ENCODE measurements at places on chromosomes 7 and 10.
A peak's percentile ranks its signal among the peaks of the same experiment; 100 is the strongest.

GRCh38 chr10:35635576-35635975 is 6.5 kb downstream of the FZD8 start:
- peak; percentile 71 for DNase-seq

GRCh38 chr10:111295788-111296187 is 219.0 kb downstream of the ADRA2A start:
- no peak for DNase-seq

DNA sequence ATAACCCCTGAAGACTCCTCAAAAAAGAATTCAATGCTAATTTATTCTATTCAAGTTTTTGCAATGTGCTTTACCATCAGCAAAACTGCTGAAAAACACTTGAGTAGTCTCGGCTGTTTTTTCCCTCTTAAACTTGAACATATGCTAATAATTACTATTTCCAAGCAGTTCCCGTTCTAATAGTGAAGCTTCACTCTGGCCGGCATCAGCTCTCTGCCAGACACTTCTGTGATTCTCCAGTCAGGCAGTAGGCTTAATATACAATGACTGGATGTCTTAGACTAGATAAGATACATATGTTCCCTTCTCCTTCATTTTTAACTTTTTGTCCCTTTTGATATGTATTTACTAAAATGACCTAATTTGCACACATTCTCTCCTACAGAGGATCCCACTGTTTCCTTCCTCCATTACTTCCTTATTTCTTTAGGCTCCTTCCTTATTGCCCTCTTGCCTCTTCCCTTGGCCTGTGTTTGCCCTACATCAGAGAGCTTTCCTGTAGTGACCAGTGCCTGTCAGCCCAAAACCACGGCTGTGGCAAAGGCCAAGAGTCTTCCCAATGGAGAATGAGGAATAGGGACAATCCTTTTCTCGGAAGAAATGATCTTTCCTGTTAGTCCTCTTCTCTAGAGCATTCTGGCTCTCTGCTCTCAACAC is 23.5 kb downstream of the HEPACAM2 start:
- no peak for DNase-seq

DNA sequence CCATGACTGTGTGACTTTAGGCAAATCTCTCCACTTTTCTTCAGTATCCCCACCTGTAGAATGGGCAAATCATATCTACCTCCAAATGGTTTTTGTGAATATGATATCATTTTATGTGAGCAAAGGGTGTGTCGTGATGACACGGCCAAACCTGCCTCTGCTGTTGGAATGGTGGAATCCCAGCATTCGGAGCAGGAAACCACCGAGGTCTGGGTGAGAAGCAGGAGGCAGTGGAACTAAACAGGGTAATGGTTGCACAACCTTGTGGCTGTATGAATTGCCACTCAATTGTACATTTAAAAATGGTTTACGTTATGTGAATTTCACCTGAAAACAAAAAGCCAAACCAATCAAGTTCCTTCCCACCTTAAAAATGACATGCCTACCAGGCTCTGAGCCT is 131.4 kb upstream of the ZMIZ1 start:
- DNase-seq: no peak

- DNase-seq: no peak
Observed at GRCh38 chr10:43976292-43976691, 327.6 kb upstream of the ZNF32 start.

DNA sequence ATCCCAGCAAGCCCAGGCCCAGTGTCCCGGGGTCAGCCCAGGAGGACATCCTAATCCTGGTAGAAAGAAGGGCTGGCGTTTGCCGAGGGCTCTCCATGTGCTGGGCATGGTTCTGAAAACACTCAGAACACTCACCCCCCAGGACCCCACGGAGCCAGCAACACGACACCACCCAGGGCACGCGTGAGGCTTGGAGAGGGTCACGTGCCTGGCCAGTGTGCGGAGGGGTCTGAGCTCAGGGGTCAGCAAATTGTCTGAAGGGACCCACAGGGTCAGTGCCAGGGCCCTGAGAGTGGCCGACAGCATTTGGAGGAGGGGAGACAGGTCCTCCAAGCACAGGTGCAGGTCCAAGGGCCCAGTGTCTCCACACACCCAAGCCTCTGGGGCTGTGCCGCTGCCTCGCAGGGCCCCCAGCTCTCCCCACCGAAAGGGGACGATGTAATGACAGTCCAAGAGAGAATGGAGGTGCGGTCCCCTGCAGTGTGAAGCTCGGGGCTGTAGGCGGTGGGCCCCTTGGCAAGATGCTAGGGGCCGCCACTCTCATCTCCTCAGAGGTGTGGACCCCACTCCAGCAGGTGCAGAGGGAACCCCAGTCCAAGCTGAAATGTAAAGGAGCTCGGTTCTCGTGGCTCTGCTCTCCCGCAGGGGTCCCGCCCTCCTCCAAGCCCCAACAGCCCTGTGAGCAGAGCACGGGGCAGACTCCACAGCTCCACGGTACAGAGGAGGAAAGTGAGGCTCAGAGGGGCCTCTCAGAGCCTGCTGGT is 7.8 kb downstream of the FOXL3 start:
- no peak for DNase-seq

DNA sequence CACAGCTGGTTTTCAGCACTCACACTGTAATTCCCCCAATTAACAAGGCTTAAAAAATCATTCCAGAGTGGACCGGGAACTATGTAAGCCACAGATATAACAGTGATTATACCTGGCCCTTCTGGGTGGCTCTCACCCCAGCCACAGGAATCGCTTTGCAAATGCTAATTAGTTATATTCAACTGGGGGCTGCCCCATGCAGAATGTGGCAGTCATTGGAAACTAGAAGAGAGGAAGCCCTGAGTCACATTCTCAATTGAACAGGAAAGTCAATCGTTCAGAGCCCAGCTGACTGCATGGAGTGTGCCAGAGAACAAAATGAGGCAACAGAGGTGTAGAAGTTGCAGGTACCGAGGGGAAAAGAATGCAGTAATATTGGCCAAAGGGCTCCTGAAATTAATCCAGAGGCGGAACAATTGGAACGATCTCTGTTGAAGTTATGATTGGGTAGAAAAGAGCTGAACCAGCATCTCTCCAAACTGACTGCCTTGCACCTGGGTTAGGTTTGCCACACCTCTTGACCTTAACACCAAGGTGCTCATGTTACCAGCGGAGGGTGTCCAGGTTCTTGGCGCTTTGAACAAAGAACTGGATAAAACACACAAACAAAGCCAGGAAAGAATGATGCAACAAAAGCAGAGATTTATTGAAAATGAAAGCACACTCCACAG is 909.7 kb upstream of the AUTS2 start:
- no peak for DNase-seq

GRCh38 chr10:117743509-117743908 is 201.0 kb downstream of the EMX2 start:
- DNase-seq: no peak

DNA sequence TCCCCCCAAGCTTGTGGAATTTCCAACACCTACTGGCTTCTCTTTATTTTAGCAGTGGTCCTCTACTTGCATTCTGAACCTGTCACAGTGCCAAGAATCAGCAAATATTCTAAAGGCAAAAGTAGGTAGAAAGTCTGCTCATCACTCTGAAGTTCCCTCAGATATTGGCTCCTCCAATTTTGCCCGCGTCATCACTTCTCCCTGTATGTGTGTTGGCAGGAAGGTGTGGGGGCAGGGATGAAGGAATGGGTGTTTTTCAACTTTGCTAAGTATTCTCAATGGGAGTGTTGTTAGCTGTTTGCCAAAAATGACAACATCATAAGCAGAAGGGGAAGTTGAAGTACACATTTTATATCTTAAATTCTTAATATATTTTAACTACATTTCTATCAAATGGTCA is 226.2 kb downstream of the POLR1F start:
- no peak for DNase-seq

DNA sequence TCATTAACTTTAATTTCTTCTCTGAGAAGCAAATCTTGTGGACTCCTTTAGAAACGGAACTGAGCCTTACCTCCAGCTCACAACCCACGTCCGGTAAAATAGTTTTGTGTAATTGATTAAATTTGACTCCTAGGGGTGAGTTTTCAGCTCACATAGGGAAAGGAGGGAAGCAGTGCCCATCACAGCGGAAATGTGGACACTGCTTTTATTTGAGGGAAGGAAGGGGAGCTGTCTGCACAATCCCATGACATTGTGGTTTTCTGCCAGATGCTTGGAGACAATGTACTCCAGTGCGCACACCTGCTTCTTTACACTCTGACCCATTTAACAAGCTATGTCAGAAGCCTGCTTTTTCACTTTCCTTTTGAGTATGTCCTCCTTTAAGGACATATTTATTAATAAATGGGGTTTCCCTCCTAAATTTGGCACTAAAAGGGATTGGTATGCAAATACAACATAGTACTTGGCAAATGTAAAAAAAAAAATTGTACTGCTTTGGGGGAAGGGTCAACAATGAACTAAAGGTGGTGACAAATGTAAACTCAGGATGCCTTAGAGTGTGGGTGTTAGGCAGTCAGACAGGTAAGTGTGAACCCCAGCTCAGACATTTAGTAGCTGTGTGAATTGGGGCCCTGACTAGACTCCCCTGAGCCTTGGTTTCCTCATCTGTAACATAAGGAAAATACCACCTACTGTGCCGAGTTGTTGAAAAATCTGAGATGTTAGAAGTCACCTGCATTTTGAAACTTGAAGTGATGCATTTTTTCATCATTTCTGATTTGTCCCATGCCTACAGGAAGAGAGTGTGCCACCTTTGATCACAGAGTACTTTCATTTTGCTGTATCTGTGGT is 90.2 kb upstream of the KLF6 start:
- no peak for DNase-seq

- no peak for DNase-seq
Observed at GRCh38 chr7:17593819-17594419, 295.5 kb downstream of the AHR start.

GRCh38 chr7:77419102-77419501 is 3.0 kb upstream of the GSAP start:
- no peak for DNase-seq

- DNase-seq: no peak
Observed at GRCh38 chr7:92720604-92721350, 115.6 kb downstream of the CDK6 start.

GRCh38 chr7:7180725-7181449 is 1.5 kb upstream of the C1GALT1 start:
- DNase-seq: no peak

DNA sequence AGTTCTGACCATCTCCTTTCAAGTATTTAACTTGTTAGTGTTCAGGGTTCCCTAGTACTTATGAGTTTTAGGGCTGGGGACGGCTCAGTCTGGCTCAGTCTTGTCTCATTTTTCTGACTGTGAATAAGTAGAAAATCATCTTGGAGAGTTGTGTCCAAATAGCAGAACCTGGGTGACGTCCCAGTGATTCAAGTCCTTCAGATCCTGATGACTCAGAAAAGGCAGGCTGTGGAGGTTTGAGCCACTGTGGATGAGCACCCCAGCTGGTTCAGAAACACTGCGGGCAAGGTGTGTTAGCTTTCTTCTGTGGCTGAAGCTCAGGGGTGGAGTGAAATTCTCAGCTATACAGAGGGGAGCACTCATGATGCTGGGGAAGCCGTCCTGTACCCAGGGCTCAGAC is 154.4 kb upstream of the NPY start:
- DNase-seq: no peak

- DNase-seq: no peak
Observed at GRCh38 chr10:78541481-78542140, 507.9 kb downstream of the RPS24 start.

GRCh38 chr10:34446049-34446448 is 369.0 kb downstream of the PARD3 start:
- no peak for DNase-seq

GRCh38 chr10:96263176-96263575 is 8.2 kb downstream of the BLNK start:
- no peak for DNase-seq

DNA sequence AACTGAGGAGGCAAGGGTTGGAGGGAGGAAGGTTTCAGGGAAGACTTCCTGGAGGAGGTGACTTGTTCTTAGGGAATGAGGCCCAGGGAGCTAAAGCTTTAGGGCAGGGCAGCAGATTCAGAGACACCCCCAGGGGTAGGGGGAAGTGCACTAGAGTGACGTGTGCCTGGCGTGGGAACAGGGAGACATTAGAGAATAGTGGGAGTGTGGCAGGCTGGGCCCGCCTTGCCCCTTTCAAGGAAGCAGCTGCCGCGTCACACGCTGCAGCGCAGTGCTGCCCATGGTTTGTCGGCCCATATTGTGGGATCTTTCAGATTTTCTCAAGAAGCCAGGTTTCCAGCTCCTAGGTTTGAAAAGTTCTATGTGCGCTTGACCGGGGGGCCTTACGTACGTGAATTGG is 139.4 kb downstream of the LHPP start:
- no peak for DNase-seq

- no peak for DNase-seq
Observed at GRCh38 chr7:96997512-96998032, 7.8 kb upstream of the DLX6 start.

GRCh38 chr10:56351909-56352630 is 9.0 kb downstream of the ZWINT start:
- DNase-seq: no peak

DNA sequence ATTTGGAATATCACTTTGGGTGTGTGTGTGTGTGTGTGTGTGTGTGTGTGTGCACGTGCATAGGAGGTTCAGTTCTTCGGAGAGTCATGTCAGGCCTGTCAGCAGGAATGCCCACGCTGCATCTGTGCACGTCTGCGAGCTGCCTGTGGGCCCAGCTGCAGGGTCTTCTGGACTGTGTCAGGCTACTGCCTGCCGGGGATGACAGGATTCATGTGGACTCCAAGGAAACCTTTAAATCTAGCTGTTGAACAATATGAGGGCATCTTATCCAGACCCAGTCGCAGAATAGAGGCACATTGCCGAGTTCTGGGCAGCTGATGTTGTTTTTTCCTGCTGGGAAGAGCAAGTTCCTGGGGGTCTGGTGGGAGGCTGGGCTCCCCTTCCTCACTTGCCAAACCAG is 19.0 kb downstream of the AQP1 start:
- no peak for DNase-seq

GRCh38 chr7:55326081-55326835 is 38.9 kb upstream of the LANCL2 start:
- DNase-seq: no peak

DNA sequence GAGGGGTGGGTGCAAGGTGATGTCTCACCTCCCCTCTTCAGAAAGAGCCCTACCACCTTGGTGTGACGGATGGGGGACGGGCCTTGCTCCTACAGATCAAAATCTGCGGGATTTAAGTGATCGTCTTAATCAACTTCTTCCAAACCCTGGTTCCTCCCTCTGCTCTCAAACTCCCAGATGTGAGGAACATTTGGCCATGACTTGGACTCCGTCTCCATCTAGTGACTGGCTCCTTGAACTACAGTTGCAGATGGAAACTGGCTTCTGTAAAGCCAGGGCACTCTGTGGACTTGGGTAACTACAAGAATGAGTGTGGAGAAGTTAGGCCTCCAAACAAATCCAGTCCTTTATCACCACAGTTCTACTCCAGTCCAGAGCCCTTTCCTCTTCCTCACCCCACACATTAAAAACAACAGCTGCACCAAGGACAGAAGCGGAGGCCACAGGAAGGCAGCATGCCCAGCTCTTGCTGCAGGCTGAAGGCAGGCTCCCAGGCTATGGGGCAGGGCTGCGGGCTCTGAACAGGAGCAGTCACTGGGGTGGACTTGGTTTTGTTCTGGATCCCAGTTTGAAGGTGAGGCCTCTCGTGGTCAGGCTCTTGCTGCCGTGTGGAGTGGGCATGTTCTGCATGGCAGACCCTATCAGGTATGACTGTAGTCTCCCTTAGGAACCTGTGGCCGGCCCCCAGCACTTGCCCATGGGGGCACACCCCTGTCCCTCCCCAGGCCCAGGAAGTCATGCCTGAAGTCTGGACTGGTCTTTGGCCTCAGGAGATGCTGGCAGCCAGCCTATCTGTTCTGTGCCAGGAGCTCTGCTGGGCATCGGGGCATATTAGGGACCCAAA is 79.4 kb downstream of the VWC2 start:
- peak; percentile 73 for DNase-seq
